Neural crest cell (in vitro differentiated cells): ENCODE measurements at places on chromosomes 2 and 18. TPM values are rescaled to one million over a fixed set of nuclear protein-coding genes. Genes with fewer than 3 reads are reported as not detected.
A peak's percentile ranks its signal among the peaks of the same experiment; 100 is the strongest.

DNA sequence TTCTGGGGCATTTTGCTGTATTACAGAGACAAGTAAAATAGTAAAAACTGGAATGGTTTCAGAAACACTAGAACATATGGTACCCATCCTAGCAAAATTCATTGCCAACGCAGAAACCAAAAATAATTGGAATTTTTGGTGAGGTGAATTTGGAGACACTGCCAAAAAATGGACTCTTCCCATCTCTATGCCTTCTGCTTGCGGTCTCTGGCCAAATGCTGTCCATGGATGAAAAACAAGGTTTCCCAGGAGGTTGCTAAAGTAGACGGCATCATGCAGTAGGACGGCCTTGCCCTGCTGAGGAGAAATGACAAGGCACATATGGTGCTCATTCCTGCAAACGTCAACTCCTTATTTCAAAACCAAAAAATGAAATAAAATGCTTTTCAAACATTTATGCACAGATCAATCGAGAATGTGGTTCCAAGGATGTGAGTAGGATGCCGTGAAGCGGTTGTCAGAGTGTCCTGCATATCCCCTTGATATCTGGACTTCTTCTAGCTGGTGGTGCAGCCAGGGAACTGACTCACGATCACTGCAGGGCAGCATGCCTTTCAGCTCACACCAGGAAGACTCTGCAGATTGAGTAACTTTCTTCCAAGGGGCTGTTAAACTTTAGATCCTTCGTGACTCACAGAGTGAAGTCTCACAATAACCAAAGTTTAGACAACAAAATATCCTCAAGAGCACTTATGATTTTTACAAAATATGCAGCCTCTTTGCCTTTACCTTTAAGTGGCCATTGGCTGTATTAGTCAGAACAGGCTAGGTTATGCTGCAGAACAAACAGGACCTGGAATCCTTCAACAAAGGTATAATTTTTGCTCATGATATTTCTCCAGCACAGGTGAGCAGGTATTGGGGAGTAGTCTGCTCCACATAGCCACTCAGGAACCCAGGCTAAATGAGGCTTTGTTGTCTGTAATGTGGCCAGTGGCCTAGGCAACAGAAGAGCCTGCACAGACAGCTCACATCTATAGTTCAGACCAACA lies 149.4 kb upstream of the NDUFV2 start:
- no peak for DNase-seq

GRCh38 chr2:226963528-226963927 lies 127.7 kb downstream of the RHBDD1 start:
- DNase-seq, result no peak

DNA sequence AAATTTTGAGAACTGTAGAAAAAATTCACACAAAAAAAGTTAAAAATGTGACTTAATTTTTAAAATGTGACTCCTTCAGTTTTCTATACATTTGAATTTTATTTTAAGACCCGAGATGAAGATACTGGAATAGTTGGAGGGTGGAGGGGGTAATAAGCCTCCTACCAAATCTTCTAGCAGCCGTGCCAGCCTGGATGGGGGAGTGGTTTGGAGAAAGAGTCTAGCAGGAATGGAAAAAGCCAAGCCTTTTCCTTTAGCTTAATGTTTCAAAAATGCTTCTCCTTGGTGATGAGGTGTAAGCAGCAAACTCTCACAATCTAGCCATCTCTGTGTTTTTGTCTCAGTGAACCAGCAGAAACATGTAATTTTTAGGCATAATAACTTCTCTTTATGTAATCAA lies 14.7 kb downstream of the CASP8 start:
- no peak for DNase-seq

DNA sequence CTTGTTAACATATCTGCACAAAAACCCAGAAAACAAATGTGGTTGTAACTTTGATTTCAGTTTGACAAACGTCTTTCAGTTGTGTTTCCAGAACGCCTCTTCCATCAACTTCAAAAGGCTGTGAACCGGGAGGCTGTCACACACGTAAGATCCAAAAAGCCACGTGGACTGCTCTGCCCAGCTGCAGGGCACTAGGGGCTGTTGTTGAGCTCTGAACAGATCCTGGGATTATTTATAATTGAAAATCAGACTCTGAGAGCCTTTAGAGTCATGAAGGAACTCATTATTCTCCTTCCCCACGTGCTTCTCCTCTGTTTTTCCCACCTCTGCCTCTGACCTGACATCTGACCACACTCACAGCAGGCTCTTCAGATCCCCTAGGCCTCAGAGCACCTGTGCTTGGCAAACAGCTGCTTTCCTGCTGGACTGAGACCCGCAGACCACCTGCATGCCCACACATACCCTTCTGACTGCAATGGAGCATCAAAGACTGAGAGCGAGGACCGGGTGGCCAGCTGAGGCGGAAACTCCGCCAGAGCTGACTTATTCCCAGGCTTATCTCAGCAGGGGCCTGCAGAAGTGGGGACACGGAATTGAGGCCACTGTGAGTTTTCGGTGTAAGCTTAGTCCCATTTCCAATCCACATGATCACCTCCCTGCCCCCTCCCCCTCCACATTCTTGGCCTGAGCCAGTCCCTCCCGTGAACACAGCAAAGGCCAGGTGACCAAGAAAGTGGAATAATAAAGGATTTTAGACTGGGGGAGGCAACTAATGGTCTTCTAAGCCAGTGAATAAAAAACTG lies 114.8 kb downstream of the ATL2 start:
- no peak for DNase-seq

DNA sequence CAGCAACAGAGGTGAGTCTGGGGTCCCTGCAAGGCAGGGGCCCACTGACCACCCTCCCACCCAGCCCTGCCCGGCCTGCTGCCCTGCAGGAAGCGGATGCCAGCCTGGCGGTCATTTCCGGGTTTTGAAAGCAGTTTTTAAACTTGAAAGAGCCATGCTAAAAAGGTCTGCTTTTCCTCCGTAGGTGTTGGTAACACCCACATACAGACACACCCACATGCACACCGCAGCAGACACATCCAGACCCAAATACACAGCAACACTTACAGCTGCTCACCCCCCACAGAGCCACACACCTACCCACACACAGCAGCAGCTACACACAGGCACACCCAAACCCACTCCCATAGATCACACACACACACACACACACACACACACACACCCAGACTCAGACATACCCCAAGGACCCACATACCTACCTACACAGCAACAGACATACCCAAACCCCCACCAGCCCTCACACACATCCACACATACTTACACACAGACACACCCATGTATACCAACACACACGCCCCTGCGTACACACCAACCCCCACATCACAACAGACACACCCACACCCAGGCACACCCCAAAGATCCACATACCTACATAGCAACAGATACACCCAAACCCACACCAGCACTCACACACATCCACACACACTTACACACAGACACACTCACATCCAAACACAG lies 7.6 kb downstream of the ZFP36L2 start:
- no peak for DNase-seq

DNA sequence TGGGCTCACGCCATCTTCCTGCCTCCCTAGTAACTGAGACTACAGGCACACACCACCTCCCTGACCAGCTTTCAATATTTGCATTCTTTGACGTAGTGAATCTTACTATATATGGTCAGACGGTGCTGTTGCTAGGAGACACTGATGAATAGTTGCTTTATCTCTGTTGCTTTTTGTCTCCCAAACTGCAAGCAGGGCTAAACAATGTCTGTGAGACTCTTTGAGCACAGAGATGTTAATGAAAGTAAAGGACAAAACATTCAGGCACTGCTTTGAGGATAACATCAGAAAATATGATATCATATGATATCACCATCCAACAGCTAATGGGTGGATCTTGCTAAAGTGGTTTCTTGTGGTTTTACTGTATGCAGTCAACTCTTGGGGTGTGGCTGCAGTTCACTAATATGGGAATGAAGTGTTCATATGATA lies 43.0 kb downstream of the EMILIN2 start:
- DNase-seq, result no peak

GRCh38 chr2:237721458-237721857 lies 77.1 kb upstream of the RBM44 start:
- no peak for DNase-seq

DNA sequence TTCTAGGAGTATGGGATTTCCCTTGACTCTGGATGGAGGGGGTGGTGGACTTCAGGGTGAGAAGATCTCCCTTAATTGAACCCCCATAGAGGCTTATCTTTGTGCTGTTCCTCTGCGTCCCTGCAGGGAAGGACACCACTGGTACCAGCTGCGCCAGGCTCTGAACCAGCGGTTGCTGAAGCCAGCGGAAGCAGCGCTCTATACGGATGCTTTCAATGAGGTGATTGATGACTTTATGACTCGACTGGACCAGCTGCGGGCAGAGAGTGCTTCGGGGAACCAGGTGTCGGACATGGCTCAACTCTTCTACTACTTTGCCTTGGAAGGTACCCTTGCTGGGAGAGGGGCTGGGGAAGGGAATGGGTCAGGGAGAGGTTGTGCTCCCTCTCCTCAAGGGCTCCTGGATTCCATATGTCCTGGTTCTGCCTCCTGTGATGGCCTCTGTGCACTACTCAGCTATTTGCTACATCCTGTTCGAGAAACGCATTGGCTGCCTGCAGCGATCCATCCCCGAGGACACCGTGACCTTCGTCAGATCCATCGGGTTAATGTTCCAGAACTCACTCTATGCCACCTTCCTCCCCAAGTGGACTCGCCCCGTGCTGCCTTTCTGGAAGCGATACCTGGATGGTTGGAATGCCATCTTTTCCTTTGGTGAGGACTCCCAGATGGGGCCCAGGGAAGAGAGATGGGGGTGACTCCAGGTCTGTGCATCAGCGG lies 19.3 kb downstream of the PRKAG3 start:
- no peak for DNase-seq

DNA sequence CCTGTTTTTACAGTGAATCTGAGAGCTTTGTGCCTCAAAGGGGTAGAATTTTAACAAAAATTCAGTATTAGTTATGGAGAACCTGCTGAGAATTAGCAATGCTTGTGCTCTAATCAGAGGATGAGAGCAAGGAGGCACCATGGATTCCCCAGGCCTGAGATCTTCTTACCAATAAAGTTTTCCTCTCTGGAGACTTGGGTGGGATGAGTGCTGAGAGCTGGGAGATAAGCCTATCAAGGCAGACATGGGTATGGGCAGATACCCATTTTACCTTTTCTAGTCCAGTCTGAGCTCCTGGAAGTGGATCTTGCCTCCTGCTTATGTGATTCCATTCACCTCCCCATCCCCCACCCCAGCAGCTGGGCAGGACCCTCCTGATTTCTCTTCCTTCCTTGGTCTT lies 53.9 kb downstream of the BMP10 start:
- DNase-seq, result no peak

- DNase-seq, result peak; percentile 59
Observed at GRCh38 chr2:223601932-223602666, at the start of gene SCG2. Gene SCG2 (minus strand): TSS chr2:223602361. CDS start chr2:223599282, 3,079 bp downstream.

GRCh38 chr2:124104914-124105313 lies 79.8 kb downstream of the CNTNAP5 start:
- no peak for DNase-seq

GRCh38 chr2:129192117-129192516 lies 787.3 kb upstream of the RAB6C start:
- DNase-seq, result no peak

GRCh38 chr2:108927936-108928659 lies 60.9 kb downstream of the EDAR start:
- peak; percentile 41 for DNase-seq

DNA sequence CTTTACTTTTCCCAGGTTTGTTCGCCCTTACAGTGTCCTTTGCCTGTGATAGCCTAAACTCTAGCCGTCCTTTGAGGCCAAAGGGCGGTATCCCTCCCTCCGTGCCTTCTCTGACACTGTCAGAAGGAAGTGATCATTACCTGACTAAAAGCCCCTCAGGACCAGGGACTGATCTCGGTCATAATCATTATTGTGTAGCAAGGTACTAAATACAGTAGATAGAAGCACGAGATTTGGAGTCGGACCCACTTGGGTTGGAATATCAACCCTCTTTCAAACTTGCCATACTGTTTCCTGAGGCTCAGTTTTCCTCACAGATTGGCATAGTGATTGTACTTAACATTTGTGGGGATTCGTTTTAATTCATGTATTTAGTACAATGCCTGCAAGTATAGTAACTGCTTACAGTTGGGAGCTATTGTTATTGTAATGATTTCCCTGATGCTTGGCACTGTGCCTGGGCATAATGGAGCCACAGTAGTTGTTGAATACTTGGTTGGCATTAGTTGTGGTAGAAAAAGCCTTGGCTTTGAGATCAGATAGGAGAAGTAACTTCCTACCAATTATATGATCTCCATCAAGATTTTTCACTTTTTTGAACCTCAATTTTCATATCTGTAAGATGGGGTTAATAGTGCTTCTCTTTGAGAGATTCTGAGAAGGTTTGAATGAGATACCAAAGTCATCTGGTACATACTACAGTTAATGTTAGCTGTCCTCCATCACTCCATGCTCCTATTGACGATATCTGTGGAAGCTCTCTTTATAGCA lies 836 bp downstream of the STK11IP start:
- DNase-seq, result no peak

DNA sequence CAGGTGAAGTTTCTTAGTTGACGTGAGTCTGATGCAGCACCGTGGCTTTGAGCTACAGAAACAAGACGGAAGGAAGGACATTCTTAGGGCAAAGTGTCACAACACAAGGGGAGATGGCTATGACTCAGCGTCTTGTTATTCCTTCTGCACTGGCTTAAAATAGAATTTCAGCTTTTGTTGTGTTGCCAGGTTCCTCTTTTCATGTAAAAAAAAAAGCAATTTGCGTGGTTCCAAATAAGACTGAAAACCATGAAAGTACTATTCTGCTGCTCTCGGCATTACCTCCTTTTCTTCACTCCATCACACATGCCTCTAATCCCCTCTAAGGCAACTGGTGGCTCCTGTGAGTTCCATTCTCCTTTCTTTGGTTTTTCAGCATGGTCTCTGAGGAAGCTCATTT lies 150.1 kb downstream of the ANTXR1 start:
- DNase-seq, result no peak

DNA sequence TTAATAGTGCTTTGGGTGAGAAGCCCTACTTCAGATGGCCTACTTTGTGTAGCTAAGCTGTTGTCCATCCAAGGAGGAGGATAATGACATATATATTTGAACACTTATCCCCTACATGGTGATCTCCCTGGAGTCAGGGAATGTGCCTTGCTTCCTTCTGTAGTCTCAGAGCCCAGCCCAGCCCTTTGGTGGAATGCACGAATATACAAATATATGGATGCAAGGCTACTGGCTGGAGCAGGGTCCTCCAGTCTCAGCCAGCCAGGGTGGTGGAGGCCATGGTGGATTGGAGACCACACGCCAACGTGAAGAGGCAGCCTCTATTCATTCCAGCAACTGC lies 150.6 kb upstream of the RIOK3 start:
- no peak for DNase-seq

GRCh38 chr2:209076151-209076550 lies 347.7 kb upstream of the MAP2 start:
- DNase-seq, result no peak

MPHOSPH10 gene
- 40.0 and 41.7 TPM in 2 replicates for total RNA-seq

KLHL41 gene
- total RNA-seq, result 0.73 and 1.4 TPM in 2 replicates

GCKR gene
- 0.42 TPM in 1 of 2 replicates, not detected in the other for total RNA-seq

ITPRIPL1 gene
- total RNA-seq, result 24.2 and 25.6 TPM in 2 replicates

UGT1A5 gene
- not detected in 2 replicates for total RNA-seq

DOK1 gene
- total RNA-seq, result 22.4 TPM in 2 replicates

CHRNG gene
- not detected in 2 replicates for total RNA-seq

NT5DC4 gene
- not detected in 2 replicates for total RNA-seq

MC5R gene
- not detected in 2 replicates for total RNA-seq

C2orf15 gene
- 0.23 and 0.37 TPM in 2 replicates for total RNA-seq
